ENCODE measurements at places on chromosomes 1 and 21. TPM values are rescaled to one million over a fixed set of nuclear protein-coding genes. Genes with fewer than 3 reads are reported as not detected.

The PUSL1 gene
- total RNA-seq = 14.0 TPM

DNA sequence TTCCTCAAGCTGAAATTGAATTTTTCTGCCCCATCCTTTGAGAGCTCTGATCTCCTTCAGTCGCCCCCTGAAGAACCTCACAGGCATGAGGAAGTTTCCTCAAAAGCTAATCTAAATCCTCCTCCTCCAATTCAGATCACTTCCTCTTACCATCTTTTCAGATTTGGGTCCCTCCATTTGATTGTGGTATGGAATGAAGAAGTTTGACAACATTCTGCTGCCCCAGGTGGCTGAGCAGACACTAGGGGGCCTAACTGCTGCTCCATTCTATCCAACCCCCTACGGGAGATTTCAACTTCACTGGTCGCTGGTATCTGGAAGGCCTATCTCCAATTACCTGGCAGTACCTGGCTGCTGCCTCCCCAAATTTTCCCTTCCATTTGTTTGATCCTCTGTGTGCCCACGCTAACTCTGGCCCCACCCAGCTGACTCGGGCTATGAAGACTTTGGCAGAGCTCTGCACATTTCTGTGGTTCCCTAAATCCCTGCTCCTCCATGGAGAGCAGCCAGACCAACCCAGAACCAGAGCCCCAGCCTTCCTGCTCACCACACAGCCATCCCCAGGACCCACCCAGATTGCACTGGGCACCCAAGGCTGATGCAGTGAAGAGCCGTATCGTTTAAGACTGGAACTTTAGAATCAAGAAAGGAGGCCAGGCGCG is 7.8 kb downstream of the IRF6 start:
- no peak for DNase-seq

GRCh38 chr1:15328351-15329103 is 81.2 kb upstream of the EFHD2 start:
- no peak for DNase-seq

DNA sequence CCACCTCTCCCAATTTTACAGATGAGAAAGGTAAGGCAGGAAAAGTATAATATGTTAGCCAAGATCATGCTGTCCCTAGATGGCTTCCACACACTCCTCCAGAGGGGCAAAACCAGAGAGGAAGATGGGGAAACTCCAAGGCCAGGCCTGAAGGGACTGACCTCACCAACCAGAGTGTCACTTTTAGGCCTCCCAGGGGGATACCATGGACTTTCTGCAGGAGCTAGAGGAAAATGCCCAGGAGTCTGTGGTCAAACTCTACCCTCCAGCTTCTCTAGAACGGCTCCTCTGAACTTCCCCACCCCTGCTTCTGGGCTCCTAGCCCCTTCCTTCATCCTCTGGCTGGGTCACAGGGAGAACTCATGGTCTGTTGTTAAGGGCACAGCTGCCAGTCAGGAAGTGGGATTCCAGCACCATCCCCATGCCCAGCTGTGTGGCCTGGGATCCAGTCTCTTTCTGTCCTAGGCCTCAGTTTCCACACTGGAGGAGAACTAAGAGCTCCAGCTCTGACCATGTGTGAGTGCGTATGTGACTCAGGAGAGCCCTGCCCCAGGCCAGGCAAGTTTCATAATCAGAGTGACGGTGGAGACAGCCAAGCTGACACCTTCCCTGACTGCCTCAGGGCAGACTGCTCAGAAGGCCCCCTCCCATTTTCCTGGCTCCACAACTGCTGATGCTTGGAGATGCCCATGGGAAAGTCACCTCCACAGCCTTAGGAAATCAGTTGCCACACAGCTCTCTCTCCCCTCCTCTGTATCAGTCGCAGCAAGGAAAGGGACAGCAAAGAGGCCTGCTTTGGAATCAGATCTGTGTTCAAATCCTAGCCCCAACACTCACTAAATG is 1.9 kb downstream of the IGSF8 start:
- DNase-seq = no peak

GRCh38 chr1:13820055-13820454 is 120.1 kb downstream of the PRDM2 start:
- no peak for DNase-seq

DNA sequence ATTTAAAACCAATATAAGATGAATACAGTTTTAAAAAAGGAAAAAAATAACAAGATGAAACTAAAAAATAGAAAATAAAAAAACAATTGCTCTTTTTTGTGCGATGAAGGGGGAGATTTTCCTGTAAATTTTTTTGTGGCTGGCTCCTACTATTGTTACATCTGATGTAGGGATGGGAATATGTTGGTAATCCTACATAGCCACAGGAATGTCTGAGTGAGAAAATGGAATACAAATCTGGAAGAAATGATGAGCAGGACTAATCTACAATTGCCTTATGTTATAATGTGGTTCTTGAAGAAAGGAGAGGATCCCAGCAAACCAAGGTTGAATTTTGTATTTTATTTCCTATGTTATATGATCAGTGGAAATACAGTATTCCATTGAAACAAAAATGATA is 40.9 kb downstream of the ATP6V1G3 start:
- DNase-seq = no peak

DNA sequence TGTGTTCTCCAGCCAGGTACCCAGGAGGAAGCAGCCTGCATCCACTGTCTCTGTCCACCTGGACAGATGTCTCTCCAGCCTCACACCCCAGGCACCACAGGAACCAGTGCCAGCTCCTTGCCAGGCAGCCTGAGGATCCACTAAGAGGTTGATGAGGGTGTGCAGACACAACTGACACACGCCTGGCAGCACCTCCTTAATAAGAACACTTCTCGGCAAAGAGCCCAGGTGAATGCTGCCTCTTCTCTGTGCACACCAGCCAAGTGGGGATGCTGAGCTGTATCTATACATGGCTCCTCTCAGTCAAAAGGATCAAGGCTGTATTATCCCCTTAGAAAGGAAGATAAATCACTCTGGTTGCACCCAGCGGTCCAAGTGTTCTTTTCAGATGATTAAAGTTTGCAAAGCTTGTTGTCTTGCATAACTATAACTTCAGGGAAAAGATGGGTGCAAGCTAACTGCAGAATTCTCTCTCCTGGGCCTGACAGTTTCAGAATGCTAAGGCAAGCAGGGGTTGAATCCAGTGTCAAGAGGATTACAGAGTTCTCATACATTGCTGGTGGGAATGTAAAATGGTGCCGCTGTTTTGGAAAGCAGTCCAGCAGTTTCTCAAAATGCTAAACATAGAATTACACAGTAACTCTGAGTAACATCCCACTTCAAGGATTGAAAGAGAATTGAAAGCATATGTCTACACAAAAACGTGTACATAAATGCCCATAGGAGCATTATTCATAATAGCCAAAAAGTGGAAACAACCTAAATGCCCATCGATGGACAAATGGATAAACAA is 3.7 kb upstream of the CAPN8 start:
- DNase-seq = no peak

DNA sequence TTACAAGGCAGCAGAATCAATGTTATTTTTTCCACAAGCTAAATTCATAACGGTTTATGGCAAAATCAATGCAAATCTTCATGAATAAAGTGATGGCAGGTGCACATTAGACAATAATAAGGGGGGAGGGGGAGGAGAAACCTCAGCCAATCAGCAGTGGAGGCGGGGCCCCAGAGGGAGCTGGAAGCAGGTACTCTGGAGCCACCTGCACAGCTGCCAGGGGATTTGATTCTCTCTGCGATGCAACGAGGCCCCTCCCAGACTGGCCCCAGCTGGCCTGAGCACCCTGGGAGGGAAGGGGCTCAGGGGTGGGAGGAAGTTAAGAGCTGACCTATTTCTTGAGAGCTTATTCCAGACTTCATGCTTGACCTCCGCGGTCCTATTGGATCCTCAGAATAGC is 127.8 kb upstream of the IGSF21 start:
- DNase-seq = no peak

DNA sequence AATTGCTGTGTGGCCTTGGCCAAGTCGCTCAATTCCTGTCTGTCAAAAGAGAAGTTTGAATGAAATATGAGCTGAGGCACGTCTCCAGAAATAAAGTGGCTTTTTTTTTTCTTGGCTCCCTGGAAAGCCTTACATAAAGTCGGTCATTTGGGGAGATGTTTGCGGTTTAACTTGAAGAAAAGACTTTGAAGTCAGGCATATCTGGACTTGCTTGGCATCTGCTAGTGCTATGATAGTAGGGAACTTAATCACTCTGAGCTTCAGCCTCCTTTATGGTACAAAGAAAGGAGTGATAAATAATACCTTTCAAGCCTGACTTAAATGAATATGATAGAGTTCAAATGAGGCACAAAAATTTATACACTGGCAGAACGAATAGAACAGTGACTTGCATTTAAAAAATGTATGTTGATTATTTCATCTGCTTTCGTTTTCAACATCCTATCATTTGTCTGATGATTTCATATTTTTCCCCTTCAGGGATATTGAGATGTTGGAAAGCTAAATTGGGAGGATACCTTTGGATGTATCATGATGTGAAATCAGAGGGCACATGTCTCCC is 60.2 kb downstream of the FASLG start:
- no peak for DNase-seq

DNA sequence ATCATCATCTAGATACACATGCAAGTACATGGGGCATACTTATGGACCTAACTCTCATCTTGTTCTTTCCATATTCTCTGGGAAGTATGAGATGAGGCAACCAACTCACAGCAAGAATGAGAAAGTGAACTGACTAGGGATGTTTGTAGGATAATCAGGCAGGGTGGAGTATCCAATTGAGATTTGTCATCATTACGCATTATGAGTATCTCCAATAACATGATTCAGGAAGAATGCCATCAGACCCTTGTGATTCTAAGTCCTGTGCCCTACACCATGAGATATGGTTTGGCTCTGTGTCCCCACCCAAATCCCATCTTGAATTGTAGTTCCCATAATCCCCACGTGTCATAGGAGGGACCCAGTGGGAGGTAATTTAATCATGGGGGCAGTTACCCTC is 154.0 kb downstream of the SLC30A10 start:
- no peak for DNase-seq

- DNase-seq = peak; percentile 51
Measured at GRCh38 chr21:20971296-20971921, 26.8 kb upstream of the NCAM2 start.

The SEMA4A gene
- total RNA-seq = 2.2 TPM

The CC2D1B gene
- total RNA-seq = 43.1 TPM

DNA sequence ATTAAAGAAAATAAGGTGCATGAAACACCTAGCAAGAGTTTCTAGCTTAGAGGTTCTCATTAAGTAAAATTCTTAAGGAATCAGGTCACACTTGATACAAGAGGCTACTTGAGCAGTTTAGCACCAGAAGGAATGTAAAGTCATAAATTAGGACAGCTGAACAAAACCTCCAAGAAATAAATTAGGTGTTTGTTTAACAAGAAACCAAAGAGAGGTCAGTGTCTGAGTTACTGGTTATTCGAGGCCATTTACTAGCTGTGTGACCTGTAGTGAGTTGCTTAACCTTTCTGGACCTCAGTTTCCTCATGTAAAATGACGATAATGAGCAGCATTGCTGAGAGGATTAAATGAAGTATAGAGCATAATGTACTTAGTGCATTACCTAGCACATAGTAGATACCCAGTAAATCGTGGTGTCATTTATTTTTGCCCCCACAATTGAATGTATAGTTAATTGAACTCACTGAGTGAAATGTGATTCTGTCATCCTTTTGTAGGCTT is 908 bp upstream of the ELK4 start:
- no peak for DNase-seq

GRCh38 chr21:36860736-36861594 is 105.5 kb downstream of the HLCS start:
- DNase-seq = no peak

DNA sequence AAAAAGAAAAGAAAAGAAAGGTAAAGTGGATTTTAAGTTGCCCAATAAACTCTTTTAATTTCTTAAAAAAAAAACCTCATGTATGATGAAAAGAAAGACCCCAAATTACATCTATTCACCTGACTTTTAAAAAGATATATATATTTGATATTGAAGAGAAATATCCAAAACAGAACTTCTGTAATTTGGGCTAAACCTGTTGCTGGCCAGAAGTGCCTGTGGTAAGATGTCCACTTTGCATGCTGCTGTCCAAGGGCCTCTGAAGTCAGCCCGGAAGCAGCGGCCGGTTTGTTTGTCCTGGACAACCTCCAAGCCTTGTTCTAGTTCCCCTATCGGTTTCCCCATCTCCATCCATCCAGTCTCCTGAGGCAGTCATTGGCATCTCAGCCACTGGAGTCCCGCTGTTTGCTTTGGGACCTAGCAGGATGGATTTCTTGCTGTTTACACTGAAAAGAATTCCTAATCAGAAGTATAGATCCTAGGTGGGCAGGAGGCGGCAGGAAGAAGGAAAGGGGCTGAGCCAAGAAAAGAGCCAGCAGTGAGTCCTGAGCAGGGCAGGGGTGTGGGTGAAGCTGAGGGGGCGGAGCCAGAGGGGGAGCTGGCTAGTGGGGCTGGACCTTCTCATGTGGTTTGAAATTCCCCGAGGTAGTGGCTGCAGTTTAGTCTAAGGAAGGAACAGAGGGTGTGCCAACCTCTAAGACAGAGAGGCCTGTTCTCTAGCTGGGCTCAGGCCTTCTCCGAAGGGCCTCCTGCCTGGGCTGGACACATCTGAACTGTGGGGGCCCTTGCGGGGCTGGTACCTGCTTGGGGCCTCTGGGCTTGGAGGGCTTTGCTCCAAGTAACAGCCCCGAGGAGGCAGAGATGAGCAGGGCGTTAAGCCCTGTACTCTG is 3.3 kb downstream of the NCMAP start:
- DNase-seq = no peak

The OR14A16 gene
- not detected for total RNA-seq

The AJAP1 gene
- total RNA-seq = 0.21 TPM

GRCh38 chr1:112309499-112309898 is 86.5 kb upstream of the CTTNBP2NL start:
- DNase-seq = no peak

GRCh38 chr1:206722751-206723461 is 38.2 kb downstream of the MAPKAPK2 start:
- no peak for DNase-seq

GRCh38 chr1:65310078-65310587 is 790 bp downstream of the DNAJC6 start:
- no peak for DNase-seq
